ENCODE measurements at places on chromosomes 5 and 9.

DNA sequence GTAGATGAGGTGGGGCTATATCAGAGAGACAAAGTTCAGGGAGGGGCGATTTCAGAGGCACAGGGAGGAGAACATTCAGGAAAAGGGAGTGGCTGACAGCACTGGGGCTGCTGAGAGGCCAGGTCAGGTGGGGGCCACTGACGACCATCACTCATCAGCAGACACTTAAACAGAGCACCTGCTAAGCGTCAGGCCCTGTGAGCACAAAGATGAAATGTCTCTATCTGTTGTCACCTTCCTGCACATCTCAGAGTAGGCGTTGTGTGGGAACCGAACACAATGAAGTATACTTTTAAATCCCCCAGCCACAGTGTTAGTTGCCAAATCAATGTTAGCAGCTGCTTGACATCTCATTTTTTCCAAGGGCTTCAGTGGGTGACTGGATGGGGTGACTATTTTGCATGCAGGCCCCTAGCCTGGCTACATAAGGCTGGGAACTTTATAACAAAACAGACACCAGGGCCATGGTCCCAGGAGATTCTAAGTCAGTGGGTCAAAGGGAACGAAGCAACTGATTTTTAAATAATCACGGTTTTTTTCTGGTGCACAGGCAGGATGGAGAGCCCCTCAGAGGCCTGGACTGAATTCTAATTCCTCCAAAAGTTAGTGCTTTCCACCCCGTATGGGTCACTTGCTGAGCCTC lies 31.1 kb upstream of the ANKRD18A start:
- DNase-seq = no peak

GRCh38 chr9:70816316-70816715 lies 305.1 kb downstream of the TRPM3 start:
- no peak for DNase-seq

GRCh38 chr5:106171132-106171531 lies 1499.6 kb downstream of the EFNA5 start:
- DNase-seq = no peak

DNA sequence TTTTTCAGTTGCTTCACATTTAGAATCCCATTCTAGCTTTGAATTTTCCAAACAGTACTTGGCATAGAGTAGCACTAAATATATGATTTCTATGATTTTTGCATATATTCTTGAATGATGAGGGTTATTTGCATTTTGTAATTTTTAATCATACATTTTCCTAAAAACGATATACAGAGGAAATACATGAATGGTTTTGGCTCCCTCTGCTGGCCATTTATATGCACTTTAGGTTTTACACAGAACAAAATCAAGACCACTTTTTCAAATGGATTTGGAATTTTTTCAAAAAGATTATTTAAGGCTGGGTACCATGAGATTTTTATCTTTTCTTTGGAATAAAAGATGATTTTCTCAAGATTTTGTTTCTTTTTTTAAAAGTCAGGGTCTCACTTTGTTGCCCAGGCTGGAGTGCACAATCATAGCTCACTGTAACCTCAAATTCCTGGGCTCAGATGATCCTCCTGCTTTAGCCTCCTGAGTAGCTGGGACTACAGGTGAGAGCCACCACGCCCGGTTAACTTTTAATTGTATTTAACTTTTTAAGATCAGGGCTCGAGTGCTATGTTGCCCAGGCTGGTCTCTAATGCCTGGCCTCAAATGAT lies 16.7 kb upstream of the COMMD10 start:
- DNase-seq = no peak

- no peak for DNase-seq
Observed at GRCh38 chr5:18159331-18159730, 525.1 kb downstream of the TAF11L14 start.

- no peak for DNase-seq
Observed at GRCh38 chr5:21058289-21058688, 1070.3 kb upstream of the CDH18 start.

GRCh38 chr9:80383331-80383730 lies 811.6 kb downstream of the TLE4 start:
- no peak for DNase-seq

- no peak for DNase-seq
Observed at GRCh38 chr5:146474065-146474464, 26.9 kb downstream of the TCERG1 start.

- no peak for DNase-seq
Observed at GRCh38 chr9:15513335-15513734, 2.6 kb upstream of the PSIP1 start.

- no peak for DNase-seq
Observed at GRCh38 chr5:55276771-55277170, 30.7 kb downstream of the DHX29 start.

GRCh38 chr9:89153232-89154017 lies 25.2 kb downstream of the SHC3 start:
- DNase-seq = no peak

- no peak for DNase-seq
Observed at GRCh38 chr9:114335745-114336144, 6.1 kb downstream of the ORM2 start.

DNA sequence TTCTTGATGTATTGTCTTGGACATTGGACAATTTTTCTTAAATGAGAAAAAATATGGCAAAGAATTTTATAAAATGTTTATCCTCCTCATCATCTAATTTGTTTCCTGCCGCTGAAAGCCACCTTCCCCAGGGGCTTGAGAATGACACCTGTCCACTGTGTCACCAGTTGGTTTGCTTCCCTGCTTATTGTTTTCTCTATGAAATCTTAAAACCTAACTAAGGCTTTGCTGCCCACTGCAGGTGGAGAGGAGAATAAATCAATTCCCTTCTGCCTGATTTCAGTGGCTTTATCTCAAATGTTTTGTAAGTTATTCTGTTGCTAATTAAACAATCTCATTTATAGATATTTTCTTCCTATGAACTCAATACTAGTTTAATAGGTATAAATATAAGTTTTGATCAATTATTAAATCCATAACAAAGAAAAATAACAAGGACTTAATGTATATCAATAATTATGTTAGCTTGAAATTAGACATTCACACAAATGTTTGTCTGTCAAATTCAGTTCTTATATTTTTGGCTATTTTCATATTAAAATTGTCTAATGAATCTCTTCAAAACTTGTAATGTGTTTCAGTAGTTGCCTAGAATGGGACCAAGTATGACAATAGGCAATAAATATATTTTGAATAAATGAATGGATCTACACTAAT lies 822.5 kb downstream of the PTPRD start:
- no peak for DNase-seq

GRCh38 chr5:178090856-178091255 lies 22.5 kb upstream of the N4BP3 start:
- DNase-seq = no peak

GRCh38 chr5:73067213-73067612 lies 53.2 kb upstream of the TMEM171 start:
- no peak for DNase-seq

DNA sequence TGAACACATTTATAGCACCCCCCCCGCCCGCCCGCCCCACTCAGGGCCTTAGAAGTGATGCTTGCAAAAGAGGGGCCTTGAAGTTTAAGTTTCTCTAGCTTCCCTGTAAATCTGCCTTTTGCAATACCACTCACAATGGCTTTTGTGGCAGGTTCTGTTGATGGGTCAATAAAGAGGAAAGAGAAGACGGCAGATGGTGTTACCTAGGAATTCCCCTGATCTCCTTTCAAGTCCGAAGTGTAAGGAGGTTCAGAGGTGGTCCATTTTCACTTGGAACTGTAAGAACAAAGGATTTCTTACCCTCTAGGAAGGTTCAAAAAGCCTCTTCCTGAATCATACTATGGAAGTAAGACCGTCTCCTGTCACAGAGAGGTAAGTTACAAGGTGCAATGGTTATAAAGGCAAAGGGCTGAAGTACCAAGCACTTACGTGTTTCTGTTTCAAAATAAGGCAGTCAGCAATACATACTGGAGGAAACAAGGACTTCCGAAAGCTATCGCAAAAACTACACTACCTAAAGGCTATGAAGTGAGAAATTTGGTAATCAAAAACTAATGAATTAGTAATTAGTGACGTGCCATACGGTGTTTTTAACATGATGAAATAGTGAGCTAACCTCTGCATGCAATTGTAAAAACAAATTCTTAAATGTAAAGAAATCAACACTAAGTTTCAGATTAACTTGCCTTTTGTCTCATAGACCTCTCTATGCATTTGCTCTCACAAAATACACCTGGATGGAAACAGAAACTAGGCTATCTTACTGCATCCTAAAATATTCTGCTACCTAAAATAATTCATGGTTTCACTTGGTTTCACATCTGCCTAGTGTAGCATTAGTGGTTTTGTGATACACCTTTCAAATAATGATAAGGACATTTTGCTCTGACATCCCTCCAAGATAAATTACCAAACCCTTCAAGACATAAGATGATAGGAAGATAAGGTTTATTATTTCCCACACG lies 589.4 kb upstream of the FAM174A start:
- DNase-seq = no peak

DNA sequence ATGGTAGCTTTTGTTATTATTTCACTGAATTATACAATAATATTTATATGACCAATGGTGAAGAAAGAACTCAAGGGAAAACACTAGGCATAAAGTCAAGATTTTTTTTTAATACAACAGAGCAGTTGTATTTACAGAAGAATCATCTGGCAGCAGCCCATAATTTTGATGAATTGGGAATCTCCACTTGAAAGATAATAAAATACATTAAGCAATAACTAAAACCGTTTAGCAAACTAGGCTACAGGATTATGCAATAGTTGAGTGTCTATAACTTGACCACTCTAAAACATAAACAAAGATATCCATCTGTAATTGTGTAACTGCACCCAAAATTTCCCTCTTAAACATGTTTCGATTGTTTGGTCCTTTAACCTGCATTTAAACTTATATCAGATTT lies 80.8 kb downstream of the SNCAIP start:
- no peak for DNase-seq

DNA sequence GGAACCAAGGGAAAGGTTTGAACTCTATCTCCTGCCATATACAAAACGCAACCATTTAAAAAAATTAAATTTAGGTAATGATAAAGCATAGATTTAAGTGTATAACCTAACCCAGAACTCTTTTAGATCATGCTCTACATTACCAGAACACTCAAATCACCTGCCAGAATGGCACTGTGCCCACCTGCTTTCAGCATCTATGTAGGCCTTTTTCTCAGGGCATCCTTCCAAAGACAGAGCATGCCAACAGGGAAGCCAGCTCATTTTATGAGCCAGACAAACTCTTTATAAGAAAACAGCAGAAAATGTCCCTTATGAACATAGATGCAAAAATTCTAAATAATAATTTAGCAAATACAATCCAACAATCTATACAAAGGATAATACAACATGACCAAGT lies 47.9 kb upstream of the SMAD5 start:
- DNase-seq = no peak

DNA sequence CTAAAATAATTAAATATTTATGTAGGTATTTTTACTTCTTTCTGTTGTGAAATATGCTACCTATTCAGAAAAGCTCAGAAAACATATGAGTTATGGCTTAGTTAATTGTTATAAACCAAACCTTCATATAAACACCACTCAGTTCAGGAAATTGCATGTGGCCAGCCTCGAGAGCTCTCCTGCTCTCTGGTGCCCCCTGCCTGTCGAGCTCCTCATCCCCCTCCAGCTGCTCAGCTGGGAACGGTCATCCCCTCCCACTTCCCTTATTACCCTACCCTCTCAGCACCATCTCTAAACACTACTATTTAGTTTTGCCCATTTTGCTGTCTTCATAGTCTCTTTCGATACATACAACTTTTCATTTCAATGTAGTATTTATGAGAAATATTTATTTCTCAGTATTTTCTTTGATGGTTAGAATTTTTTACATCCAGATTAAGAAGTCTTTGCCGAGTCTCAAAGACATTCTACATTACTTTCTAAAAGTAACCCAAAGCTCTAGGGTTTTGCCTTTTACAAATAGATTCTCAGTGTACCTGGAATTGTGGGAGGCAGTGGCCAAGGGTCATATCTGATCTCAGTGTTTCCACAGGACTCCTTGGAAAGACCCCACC lies 51.2 kb upstream of the SEMA4D start:
- peak; percentile 88 for DNase-seq

GRCh38 chr5:91367344-91367743 lies 15.8 kb downstream of the ARRDC3 start:
- DNase-seq = no peak

DNA sequence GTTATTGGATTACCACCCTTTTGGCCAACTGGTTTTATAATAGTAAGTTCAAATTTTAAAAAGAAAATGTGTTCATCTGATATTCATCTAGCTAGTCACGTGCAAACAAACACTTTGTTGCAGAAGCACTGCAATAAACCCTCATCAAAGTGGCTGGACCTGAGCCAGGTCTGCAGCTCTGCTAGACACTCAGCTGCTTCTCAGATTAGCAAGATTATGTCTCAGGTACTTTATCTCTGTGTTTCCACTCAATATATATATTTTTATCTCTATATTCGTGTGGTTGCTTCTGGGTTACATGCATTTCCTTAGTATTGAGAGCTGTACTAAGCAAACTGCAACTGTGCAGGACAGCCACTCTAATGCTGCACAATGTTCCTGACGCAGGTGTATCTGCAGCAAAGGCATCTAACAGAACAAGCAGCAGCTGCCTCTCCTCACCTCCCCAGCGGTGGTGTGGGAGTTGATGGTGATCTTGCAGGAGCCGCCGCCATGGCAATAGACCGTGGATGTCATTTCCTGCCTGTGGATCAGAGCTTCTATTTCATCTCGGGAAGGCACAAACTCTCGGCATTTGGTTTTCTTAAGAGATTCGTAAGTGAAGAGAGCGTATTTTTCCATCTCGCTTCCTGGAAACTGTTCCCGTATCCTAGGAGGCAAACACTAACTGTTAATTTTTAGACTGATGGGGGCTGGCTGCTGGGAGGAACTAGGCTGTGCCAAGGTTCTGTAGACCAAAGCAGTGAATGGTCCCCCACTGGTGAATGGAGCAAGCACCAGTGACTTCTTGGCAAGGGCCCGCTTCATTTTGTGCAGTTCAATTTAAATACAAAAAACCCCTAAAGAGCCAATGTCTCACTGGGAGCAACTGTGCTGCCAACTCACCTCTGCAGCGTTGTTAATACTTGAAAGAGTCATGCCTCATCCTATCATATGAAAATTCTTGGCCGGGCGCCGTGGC lies 56.7 kb upstream of the RETREG1 start:
- no peak for DNase-seq

DNA sequence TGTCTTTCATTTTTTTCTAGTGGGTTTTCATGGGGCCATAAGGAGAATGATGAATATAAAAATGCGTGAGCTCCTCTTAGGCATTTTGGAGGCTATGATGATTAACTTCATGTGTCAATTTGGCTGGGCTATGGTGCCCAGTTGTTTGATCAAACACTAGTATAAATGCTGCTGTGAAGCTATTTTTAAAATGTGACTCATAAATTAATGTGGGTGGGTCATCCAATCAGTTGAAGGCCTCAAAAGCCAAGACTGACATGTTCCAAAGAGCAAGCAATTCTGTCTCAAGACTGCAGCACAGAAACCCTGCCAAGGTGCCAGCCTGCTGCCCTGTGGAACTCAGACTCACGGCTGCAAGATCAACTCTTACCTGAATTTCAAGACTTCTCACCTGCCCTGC lies 24.4 kb upstream of the ICE1 start:
- DNase-seq = no peak

DNA sequence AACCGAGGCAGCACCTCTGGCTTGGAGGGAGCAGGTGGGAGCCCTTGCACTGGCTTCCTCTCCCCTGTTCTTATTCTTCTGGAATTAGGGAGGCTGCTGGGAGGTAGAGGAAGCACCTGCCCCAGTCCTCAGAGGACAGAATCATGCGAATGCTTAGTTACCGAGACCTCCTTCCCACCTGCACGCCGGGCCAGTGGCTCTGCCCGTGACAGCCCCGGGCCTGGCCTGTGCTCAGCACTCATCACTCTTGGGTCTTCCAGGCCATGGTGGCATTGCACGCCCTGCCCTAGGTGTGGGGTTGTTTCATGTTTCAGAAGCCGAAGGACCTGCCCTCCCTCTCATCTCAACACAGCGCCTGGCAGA lies 45.3 kb upstream of the NKD2 start:
- DNase-seq = no peak
